Stimulated activated CD4-positive, alpha-beta T cell treated with anti-CD3 and anti-CD28 coated beads, Interleukin-2, amount 100 ng/mL, for 4 hours (primary cell): ENCODE measurements at places on chromosomes 16 and 17.

DNA sequence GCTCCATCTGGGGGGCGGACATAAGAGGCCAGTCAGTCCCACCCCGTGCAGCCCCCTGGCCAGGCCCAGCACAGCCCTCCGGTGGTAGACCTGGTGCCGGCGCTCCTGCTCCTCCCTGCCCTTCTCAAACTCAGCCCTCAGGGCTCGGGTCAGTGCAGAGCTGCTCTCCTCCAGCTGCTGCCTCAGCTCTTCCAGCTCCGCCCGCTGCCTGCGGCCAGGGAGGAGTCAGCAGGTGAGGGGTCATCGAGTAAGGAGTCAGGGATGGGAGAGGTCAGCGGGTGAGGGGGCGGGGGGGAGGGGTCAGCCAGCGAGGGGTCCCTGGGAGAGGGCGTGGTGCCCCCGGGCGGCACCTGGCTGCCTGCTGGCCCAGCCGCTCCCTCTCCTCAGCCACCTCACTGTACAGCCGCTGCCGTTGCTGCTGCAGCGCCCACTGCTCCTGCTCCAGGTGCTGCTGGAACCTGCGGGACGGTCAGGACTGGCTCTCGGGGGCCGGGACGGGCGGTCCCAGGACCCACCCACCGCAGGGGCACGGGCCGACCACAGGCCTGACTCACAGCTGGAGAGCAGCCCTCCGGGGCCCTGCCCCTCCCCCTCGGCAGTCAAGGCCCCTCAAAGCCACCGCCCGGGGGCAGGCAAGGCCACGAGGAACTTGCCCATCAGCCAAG is 26.5 kb upstream of the AATK start:
- no peak for DNase-seq

GRCh38 chr16:6861135-6861814 is 471.4 kb upstream of the RBFOX1 start:
- DNase-seq: no peak

DNA sequence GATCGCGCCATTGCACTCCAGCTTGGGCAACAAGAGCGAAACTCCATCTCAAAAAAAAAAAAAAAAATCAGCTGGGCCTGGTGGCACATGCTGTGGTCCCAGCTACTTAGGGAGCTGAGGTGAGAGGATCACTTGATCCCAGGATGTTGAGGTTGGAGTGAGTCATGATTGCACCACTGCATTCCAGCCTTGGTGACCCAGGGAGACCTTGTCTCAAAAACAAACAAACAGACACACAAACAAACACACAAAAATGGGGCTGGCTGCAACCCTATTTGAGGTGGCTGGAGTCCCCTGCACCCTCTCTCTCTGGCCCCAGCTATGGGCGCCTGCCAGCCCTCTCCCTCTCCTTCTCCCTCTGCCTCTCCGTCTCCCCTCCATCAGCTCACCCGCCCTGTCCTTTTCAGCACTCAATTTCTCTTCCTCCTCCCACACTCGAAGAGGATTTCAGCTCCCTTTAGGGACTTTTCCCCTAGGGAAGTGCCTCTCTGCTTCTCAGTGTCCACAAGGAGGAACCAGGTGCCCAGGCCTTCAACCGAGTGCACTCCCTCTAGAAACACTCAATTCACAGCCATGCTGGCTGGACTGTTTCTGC is 17.5 kb upstream of the TFAP4 start:
- DNase-seq: no peak

GRCh38 chr16:66511602-66512271 is 38.2 kb downstream of the TK2 start:
- no peak for DNase-seq

DNA sequence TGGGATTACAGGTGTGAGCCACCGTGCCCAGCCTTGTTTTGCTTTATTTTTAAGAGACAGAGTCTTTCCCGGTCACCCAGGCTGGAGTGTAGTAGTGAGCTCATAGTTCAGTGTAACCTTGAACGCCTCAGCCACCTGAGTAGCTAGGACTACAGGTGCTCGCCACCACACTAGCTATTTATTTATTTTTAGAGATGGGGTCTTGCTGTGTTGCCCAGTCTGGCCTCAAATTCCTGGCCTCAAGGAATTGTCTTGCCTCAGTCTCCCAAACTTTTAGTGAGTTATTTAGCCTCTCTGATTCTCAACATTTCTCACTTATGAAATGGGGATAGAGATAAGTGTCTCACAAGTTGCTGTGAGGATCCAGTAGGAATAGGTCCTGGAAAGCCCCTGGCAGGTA is 21.7 kb downstream of the FZD2 start:
- no peak for DNase-seq

DNA sequence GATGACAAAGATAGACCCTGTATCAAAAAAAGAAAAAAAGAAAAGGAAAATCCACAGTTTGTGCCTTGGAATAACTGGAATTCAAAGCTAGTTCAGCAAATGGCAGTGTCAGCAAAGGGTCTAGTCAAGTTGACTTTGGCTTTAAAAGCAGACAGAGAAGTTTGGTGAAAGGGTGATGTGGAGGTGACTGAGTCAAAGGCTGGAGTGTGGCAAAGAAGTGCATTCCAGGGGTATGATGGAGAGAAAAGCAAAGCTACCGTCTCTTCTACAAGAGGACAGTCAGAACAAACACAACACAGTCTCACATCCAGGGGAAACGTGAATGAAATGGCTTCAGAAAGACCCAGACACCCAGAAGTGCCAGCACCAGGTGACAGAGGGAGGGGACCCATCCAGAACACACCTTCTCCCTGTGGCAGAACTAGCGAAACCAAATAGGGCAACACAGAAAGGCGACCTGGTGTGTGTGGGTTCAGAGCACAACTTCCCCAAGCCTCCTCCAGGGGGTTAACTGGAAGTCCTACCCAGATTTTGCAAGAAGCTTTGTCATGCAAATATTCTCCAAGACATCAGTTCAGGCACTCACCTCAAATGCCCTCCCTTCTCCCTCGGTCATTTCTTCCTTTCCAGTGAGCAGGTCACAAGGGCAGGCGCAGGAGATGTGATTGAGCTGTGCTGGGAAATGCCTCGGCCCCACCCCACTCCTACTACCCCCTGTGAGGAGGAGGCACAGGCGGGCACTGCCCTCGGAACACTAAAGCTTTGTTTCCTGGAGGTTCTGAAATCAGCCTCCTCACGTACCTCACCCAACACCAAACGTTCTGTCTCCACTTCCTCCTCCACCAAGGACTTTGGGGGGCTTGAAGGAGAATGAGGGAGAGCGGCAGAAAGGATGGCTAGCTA is 481.9 kb downstream of the SOX9 start:
- DNase-seq: no peak

GRCh38 chr17:38874505-38875400 is 4.9 kb downstream of the LASP1 start:
- DNase-seq: no peak

DNA sequence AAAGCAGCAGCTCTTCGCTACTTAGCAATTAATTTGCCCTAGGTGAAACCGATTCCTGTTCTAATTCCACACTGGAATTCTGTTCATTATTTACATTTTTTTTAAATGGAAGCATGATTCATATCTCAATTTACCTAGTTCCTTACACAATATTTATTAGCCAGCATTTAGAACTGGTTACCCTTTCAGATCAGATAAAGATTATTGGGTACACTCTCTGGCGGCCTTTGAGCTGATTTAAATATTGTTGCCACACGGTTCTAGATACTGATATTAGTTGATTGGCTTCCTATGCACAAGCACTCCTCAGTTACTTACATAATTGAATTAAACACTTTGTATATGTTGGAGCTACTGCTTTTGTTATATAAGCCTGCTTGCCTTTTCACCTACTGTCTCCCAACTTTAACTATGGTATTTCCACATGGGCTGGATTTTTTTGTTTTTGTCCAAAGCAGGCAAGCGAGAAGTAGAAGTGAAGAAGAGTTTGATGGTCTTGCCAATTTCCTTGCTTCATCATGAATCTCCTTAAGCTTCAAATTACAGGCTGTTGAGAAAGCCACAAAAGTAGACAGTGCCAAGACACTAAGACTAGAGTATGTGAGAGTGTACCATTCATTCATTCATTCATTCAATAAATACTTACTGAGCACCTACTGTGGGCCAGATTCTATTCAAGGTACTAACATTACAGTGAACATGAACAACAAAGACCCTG is 3.9 kb upstream of the ALDH3A2 start:
- no peak for DNase-seq

GRCh38 chr16:14309906-14310305 is 238.8 kb downstream of the MRTFB start:
- DNase-seq: no peak

- DNase-seq: no peak
Observed at GRCh38 chr17:59332749-59333377, 1.4 kb downstream of the YPEL2 start.

DNA sequence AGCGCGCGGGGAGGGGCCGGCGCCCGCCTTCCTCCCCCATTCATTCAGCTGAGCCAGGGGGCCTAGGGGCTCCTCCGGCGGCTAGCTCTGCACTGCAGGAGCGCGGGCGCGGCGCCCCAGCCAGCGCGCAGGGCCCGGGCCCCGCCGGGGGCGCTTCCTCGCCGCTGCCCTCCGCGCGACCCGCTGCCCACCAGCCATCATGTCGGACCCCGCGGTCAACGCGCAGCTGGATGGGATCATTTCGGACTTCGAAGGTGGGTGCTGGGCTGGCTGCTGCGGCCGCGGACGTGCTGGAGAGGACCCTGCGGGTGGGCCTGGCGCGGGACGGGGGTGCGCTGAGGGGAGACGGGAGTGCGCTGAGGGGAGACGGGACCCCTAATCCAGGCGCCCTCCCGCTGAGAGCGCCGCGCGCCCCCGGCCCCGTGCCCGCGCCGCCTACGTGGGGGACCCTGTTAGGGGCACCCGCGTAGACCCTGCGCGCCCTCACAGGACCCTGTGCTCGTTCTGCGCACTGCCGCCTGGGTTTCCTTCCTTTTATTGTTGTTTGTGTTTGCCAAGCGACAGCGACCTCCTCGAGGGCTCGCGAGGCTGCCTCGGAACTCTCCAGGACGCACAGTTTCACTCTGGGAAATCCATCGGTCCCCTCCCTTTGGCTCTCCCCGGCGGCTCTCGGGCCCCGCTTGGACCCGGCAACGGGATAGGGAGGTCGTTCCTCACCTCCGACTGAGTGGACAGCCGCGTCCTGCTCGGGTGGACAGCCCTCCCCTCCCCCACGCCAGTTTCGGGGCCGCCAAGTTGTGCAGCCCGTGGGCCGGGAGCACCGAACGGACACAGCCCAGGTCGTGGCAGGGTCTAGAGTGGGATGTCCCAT is 232.8 kb downstream of the SEC14L1 start:
- no peak for DNase-seq

DNA sequence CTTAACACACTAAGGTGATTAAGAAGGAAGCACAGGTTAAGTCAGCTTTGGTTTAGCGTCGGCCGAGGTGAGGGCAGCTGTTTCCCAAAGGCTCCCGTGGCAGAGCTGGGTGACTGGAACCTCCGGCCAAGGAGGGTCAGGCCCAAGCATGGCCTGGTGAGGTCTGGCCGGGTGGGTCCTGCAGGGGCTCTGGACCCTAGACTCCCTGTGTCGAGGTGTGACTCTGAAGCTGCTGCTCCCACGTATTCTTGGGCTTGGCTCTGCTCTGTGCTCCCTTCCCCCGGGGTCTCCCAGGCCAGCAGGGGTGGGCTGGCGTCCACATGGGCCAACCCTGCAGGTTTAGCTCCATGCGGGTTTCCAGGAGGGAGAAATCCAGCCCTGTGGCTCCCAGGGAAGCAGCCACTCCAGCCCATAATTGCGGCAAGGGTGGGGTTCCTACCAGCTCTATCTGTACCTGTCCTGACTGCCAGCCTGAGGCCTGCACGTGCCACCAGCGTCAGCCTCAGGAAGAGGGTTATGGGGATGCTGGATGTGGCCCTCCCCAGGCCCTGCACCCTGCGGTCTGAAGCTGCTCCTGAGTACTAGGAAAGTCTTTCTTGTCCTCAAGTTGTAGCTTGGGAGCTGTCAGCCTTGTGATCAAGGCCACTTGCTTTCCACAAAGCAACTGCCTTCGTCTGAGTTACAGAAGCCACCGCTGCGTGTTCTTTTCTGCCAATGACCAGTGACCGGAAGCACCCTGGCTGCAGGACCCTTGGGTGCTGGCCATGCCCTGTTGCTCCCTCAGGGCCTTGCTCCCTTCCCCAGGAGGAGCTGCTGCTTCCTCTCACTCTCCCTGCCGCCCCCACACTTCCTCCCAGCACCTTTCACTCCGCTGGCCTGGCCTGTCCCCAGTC is 4.8 kb downstream of the CDK5R1 start:
- DNase-seq: no peak

DNA sequence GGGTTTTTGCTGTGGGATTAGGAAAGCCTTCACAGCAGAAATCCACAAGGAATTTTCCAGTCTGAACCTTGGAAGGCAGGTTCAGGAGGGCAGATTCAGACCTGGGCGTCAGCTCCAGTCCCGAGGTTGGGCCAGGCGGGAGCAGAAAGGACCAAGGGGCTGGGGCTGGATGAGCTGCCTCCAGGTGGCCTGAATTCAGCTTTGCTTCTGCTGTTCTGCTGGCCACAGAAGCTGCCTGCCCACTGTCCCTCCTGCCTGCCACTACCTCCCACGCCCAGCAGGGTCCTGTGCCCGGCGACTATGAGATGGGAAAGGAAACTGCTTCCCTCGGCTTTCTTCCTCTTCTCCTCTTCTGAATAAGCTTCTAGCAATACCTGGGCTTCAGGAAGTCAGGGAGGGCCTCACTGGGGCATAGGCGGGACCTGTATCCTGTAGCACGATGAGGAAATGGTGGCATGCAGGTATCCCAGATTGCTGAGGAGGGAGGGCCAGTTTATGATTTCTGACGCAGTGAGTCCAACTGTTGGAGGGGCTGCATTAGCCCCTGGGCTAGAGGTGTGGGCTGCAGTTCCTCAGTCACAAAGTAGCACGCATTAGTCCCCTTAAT is 18.4 kb downstream of the TBX4 start:
- DNase-seq: no peak

- peak; percentile 40 for DNase-seq
Observed at GRCh38 chr17:7351665-7352502, at the start of gene KCTD11. TSS of gene KCTD11 (plus strand) at chr17:7352162.

DNA sequence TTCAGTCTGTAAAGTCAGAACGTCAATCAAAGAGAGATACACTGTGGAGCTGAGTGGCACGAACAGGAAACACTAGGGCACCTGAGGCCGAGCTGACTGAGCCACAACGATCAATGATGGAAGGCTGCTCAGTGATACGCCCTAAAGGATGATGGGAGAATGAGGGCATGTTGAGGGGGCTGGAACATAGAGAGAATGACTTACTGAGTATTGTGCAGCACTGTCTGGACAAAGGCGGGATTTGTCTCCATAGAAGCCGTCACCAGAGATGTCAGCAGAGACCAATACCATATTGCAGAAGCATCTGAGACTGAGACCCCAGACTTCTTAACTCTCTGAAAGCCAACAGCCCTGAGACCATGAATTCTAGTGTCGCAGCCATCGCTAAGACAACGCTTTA is 33.4 kb downstream of the ZZEF1 start:
- DNase-seq: no peak

- no peak for DNase-seq
Observed at GRCh38 chr16:5058476-5058875, 7.3 kb downstream of the C16orf89 start.
